Epithelial cell of esophagus (primary cell): ENCODE measurements at places on chromosomes 4 and X.

DNA sequence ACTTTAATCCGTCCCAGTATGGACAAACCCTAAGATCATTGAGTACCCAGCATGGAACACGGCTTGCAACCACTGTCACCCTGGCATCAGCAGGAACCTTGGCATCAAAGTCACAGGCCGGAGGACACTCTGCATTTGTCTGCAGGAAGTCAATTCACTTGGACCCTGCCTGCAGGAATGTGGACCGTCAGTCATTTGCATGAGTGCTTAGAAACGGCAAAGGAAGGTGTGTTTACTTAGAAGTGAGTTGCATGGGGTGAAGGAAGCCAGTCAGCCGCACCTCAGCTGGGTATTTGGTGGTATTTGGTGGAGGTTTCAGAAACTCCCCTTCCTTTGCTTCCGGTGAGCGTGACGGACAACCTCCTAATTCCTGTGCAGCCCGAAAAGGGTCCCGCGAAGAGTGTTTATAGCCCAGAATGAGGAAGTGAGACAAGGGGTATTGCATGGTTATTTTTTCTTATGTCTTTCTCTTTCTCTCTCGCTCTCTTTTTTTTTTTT is 15.5 kb downstream of the P2RY8 start:
- no peak for DNase-seq

- peak; percentile 49 for DNase-seq
Measured at GRCh38 chr4:152310257-152310656, 225.6 kb downstream of the FBXW7 start.

DNA sequence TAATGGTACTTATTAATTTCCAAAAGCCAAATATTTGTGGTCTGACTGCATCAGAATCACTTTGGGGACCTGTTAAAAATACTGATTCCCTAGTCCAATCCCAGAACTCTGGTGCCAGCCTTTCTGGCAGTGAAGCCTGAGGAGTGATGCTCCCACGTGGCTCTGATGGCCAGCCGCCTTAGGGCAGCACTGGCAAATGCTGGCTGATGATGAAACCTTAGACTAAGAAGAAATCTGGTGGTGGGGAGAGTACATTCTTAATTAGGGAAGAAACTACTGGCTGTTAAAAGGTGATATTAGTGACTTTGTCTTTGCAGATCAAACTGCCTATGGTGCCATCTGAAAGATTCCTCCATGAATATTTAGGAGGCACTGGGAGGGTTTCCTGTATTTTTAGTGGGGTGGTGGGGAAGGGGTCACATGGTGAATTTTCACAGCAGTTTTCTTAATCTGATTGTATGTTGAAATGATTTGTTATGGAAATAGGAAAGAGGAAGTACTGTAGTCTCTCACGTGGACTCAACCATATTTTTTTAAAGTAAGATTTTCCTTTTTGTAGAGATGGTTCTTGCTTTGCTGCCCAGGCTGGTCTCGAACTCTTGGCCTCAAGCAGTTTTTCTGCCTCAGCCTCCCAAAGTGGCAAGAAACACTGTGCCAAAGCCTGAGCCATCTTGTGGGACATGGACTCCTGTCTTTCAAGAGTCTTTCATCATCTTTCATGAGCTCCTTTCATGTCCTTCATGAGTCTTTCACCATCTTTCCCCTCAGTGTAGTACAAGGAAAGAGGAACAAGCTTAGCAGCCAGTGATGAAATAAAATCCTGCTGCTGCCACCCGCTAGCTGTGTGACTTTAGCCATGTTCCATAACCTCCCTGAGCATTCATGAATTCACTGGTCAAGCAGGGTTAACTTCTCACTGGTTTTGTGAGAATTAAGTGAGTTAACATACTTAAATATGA is 90.8 kb downstream of the ZNF330 start:
- DNase-seq = no peak

DNA sequence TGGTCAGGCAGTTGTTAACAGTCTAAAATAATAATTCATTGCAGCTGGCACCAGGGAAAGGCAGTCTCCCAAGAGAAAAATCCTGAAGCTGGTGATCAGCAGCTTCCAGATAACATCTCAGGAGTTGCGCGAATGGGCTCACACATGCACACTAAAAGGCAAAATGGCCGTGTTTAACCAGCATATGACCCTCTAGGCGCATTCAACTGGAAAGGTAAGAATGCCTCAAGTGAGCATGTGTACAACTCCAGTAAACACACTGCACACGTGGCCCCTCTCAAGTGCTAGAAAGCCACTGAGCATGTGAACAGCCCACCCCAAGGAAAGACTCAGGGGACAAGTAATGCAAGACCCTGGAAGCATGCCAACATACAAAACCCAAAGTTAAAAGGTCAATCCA is 33.1 kb downstream of the STPG2 start:
- no peak for DNase-seq

DNA sequence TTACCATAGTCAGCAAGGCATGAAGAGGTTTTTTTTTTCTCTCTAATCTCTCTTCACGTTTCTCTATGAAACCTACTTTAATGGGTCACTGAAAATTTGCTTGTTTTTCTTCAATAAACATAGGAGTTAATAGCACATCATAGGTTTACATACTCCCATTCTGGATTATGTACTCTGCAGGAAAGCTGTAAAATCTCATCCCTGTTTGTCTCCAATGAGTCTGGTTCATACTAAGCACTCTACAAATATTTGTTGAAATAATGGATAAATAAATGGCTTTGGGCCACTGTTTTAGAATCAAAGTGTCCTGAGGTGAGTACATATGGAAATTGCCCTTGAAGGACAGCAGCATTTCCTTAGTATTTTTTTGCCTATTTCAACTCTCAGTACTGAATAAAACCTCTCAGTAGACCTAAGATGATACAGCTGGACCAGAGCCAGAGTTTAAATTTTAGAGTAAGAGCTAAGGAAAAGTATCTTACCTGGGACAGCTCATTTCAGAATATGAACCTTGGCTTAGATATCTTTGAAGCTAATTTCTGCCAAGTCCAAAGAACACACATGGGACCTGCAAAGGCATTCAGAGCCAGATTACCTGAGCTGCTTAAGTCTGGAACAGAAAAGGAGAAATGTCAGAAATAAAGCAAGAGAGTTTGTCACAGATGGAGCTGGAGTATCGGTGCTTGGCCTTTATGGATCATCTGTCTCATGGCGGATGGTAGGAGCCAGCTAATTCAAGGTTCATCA is 34.4 kb downstream of the PF4 start:
- no peak for DNase-seq

DNA sequence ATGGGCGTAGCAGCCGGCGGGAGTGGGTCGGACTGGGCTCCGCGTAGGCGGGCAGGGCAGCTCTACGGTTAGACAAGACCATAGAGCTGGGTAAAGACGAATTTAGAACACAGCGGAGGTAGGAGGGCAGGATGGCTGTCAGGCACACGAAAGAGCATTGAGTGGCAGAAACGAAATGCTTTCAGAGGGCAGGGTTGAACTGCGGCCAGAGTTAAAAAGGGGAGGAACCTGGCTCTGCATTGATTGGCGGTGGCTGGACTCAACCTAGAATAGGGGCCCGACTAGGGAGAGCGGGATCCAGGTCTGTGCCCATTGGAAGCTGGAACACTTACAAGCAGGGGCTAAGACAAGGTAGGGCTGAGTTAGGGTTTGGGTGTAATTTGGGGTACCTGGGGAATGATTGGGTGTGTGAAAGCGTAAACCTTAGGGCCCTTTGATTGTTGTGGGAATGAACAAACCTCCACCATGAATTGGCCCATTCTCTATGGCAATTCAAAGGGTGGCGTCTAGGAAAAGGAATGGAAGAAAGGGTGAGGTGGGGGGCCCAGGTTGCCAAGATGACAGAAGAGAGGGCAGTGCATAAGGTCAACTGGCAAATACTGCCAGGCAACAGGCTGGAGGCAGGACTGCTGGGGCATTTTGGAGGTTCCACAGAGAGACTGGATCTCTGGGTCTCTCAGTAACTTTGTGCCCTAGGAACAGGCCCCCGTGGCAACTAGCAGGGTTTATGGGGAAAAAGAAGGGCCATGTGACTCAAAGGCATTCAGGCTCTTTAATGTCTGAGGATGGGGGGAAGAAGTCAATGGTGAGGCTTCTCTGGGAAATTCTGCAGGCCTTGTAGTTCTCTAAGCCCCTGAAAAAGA is 911 bp upstream of the ELK1 start:
- DNase-seq = no peak

GRCh38 chr4:53889326-53890055 is 174.9 kb downstream of the CHIC2 start:
- no peak for DNase-seq

DNA sequence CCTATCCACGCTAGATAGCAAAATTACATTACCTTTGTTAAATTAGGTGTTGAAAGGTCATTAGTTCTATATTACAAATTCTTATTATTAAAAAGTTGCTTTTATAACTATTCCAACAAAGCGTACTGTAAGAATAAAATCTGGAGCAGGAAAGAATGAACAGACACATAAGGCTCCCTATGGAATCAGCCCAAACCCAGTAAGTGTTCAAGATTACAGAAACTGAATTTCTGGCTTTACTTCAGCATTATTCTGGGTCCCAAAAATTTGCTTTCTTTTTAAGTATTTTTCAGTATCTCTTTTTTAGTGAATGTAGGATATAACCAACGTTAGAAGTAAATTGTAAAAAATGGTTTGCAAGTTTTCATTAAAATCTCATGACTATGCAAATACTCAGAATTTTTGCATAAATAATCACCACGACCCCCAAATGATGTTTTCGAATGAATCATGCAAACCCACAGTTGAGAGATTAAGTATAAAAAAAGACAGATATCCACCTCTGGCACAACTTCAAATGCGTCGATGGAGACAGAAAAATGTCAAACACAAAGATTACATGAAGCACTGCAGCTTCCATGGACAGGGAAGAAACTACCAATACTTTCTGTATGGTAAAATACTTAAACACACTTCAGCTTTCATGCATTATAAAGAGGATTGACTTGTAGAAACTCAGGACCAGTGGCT is 238.5 kb downstream of the RASL11B start:
- no peak for DNase-seq

DNA sequence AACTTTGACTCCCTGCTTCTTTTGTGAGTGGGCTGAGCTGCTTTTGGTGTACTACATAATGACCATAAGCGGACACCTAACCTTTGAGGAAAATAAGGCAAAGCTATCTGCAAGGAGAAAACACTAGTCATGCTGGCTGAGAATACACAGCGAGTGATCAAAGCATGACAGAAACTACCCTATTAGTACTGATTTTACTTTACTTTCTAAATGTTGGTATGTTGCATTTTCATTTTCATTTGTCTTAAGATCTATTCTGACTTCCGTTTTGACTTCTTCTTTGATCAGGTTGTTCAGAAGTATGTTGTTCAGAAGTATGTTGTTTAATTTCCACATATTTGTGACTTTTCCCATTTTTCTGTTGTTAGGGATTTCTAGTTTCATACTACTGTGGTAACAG is 361.1 kb downstream of the TRAM1L1 start:
- no peak for DNase-seq

GRCh38 chrX:21193196-21193595 is 181.0 kb upstream of the CNKSR2 start:
- DNase-seq = peak; percentile 8

GRCh38 chr4:8395504-8396296 is 44.8 kb downstream of the ACOX3 start:
- no peak for DNase-seq

DNA sequence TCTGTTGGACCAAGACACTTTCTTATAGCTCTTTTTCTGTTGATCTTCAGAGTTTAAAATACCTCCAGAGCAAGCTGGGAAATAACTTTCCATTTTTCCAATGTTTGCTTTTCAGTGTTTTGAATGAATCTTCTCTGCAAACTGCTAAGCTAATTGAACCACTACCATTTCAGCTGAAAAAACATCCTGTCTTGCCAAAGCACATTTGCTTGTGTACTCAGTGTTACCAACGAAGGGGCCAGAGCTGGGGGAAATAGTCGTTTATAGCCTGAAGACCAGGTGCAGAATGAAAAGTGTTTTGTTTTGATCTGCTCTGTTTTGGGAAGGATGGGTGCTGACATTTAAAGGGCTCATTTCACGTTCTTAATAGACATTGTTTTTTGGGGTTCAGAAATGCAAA is 88.4 kb upstream of the CLNK start:
- no peak for DNase-seq

- no peak for DNase-seq
Measured at GRCh38 chrX:147917700-147918695, 6.3 kb downstream of the FMR1 start.

DNA sequence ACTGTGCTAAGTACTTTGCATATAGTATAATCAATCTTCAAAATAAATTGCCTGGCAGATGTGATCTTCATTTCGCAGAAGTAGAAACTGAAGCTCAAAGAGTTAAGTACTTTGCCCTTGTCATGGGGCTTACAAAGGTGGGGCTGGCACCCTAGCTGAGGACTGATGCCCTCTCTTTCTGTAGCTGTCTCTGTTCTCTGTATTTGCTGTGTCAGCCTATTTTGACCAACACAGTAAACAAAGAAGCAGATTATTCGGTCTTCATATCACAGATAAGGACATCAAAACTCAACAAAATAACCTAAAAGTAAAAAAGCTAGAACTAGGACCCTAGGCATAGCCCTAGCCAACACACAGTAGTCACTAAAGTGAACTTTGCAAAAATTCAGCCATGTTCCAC is 570.5 kb upstream of the TENM3 start:
- no peak for DNase-seq

DNA sequence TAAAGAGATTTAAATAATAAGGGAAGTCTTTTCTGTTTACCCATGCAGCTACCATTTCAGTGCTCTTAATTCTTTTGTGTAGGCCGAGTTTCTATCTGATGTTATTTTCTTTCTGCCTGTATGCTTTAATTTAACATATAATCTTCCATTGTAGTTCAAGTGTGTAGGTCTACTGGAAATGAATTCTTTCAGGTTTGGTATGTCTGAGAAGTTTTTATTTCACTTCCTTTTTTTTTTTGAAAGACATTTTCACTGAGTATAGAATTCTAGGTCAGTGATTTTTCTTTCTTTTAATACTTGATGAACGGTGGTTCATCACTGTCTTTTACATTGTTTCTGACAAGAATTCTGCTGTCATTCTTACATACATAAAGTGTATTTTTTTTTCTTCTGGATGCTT is 42.1 kb downstream of the VAMP7 start:
- DNase-seq = no peak

GRCh38 chrX:133527825-133528224 is 112.5 kb upstream of the GPC4 start:
- DNase-seq = no peak
